ENCODE measurements at places on chromosomes 5 and 9. TPM values are rescaled to one million over a fixed set of nuclear protein-coding genes. Genes with fewer than 3 reads are reported as not detected.

DNA sequence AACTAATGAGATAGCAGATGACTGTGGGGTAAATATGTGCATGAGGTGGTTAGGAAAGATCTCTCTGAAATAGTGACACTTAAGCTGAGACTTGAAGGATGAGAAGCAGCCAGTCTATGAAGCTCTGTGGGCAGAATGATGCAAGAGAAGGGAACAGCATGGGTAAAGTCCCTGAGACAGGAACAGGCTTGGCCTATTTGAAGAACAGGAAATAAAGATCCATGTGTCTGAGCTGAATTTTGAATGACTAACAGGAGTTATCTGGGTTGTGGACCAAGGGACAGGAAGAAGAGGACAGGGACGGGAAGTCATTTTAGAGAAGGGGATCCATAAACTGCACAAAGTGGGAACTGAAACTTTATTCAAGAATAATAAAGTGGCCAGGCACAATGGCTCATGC, 25.6 kb upstream of the HMGCS1 start:
- H3K4me3 ChIP-seq, result no peak overlapping the region
- H3K4me1 ChIP-seq, result peaks cover 6% of the 10 kb centered on the region
- no peak for DNase-seq
- H3K27me3 ChIP-seq, result peaks cover 12% of the 10 kb centered on the region
- peaks cover 7% of the 10 kb centered on the region for H3K36me3 ChIP-seq

GRCh38 chr5:57947181-57947580, 464.6 kb upstream of the ACTBL2 start:
- DNase-seq, result no peak
- no peaks in the 10 kb centered on the region for H3K27me3 ChIP-seq
- H3K36me3 ChIP-seq, result no peaks in the 10 kb centered on the region
- no peak overlapping the region for H3K4me3 ChIP-seq

GRCh38 chr5:98763001-98763630, 10.3 kb upstream of the RGMB start:
- peak overlapping the region; percentile 12 for H3K27ac ChIP-seq
- H3K4me1 ChIP-seq, result peaks cover 3% of the 10 kb centered on the region
- H3K27me3 ChIP-seq, result peaks cover 43% of the 10 kb centered on the region
- no peak overlapping the region for H3K4me3 ChIP-seq
- DNase-seq, result no peak
- H3K36me3 ChIP-seq, result no peaks in the 10 kb centered on the region

- H3K36me3 ChIP-seq, result no peaks in the 10 kb centered on the region
- no peaks in the 10 kb centered on the region for H3K4me1 ChIP-seq
- H3K27me3 ChIP-seq, result peaks cover 18% of the 10 kb centered on the region
- no peak for DNase-seq
Observed at GRCh38 chr5:173301695-173302545, 26.3 kb downstream of the STC2 start.

DNA sequence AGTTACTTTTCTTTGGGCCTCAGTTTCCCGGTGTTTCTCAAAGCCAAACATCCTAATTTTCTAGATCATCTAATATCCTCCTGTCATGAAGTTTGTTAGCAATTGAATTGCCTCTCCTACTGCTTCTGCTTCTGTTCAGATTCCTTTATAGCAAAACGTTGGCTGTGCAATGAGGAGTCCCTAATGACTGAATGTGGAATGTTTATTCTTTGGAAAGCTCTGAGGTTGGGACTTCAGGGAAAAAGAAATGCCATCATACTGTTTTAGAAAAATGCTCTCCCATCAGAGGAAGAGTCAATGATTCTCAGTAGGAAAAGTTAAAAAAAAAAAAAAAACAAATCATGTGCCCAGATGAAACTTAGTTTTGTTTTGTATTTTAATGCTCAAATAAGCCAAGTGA, 268.7 kb upstream of the PAPPA start:
- no peak overlapping the region for H3K27ac ChIP-seq
- no peaks in the 10 kb centered on the region for H3K4me1 ChIP-seq
- no peaks in the 10 kb centered on the region for H3K27me3 ChIP-seq

- no peaks in the 10 kb centered on the region for H3K36me3 ChIP-seq
- DNase-seq, result no peak
- H3K4me3 ChIP-seq, result no peak overlapping the region
- H3K4me1 ChIP-seq, result no peaks in the 10 kb centered on the region
Observed at GRCh38 chr5:124561451-124561850, 185.0 kb downstream of the ZNF608 start.

DNA sequence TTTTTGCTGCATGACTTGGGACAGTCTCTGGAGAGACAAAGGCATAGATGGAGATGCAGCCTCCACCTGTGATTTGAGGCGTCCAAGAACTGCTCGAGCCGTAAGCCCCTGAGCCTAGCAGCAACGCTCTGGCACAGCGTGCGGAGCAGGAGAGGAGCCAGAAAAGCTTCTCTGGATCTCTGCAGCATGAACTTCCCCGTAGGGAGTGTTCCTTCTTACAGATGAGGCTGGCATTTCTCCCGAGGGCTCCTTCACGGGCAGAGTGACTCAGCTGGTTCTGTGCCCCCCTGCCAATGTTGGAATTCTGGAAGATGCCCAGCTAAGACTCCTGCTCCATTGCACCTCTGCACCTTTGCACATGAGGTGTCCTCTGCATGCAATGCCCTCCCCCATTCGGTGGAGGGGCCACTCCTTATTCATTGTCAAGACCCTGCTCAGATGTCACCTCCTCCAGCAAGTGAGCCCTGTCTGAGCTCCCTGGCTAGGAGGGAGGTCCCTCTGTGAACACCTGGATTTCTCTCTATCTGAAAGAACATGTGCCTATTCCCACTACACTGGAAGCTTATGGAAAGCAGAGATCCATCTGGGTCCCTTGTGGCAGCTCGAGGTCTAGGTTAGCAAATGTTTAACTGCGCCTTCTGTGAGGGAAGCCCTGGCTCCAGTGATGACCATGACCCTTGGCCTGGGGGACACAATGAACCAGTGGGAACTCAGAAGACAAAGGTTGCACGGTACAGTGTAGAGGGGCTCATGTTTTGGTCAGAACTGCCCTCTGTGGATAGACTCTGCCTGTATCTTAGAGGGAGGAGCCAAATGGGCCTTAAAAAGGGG, 39.6 kb downstream of the SH3PXD2B start:
- no peaks in the 10 kb centered on the region for H3K36me3 ChIP-seq
- H3K27ac ChIP-seq, result no peak overlapping the region
- no peak for DNase-seq
- peaks cover 8% of the 10 kb centered on the region for H3K27me3 ChIP-seq

- no peak overlapping the region for H3K4me3 ChIP-seq
- DNase-seq, result no peak
- no peak overlapping the region for H3K27ac ChIP-seq
- no peaks in the 10 kb centered on the region for H3K4me1 ChIP-seq
- H3K27me3 ChIP-seq, result peaks cover 7% of the 10 kb centered on the region
Observed at GRCh38 chr9:126320158-126320922, 6.3 kb upstream of the MVB12B start.

- no peaks in the 10 kb centered on the region for H3K36me3 ChIP-seq
- H3K27ac ChIP-seq, result no peak overlapping the region
- H3K27me3 ChIP-seq, result peaks cover 16% of the 10 kb centered on the region
- H3K4me1 ChIP-seq, result no peaks in the 10 kb centered on the region
- no peak overlapping the region for H3K4me3 ChIP-seq
Observed at GRCh38 chr9:76718166-76718565, 46.1 kb upstream of the PCA3 start.

GRCh38 chr5:104126980-104127379, 564.4 kb upstream of the NUDT12 start:
- H3K4me1 ChIP-seq, result no peaks in the 10 kb centered on the region
- no peak for DNase-seq

GRCh38 chr5:25963251-25964008, 1075.0 kb downstream of the CDH9 start:
- no peak overlapping the region for H3K4me3 ChIP-seq
- no peaks in the 10 kb centered on the region for H3K36me3 ChIP-seq
- H3K27me3 ChIP-seq, result no peaks in the 10 kb centered on the region
- no peak for DNase-seq

DNA sequence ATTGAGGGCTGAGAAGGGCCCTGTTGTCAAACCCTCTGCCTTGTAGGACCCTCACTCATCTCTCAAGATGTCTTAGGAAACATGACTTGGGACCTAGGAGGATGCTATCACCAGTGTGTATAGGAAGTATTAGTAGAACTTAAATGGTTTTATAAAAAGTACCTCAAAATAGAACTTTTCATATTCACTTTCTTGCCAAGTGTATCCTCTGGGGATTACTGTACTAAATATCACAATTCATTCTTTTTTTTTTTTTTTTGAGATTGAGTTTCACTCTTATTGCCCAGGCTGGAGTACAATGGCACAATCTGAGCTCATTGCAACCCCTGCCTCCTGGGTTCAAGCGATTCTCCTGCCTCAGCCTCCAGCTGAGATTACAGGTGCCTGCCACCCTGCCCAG, 56.2 kb downstream of the ARHGEF28 start:
- no peaks in the 10 kb centered on the region for H3K27me3 ChIP-seq
- no peak for DNase-seq
- no peak overlapping the region for H3K27ac ChIP-seq

The LARP1 gene
- 177 TPM for total RNA-seq

The SAXO1 gene
- total RNA-seq, result not detected

The SPATA6L gene
- total RNA-seq, result 0.43 TPM

The TIMD4 gene
- total RNA-seq, result 2.4 TPM

The OR1Q1 gene
- total RNA-seq, result not detected

The SPINK7 gene
- not detected for total RNA-seq

The PCDHGB5 gene
- total RNA-seq, result not detected

The PPP3R2 gene
- not detected for total RNA-seq

The CCDC180 gene
- 3.3 TPM for total RNA-seq

Data from activated CD4-positive, alpha-beta memory T cell treated with anti-CD3 and anti-CD28 coated beads, Interleukin-2, amount 10 ng/mL, durations not matched to agents 7 days and 5 days (primary cell).